Neural progenitor cell (in vitro differentiated cells): ENCODE measurements at places on chromosomes 5 and 9. TPM values are rescaled to one million over a fixed set of nuclear protein-coding genes. Genes with fewer than 3 reads are reported as not detected.

FBXW11 gene
- total RNA-seq, result 74.5 and 79.1 TPM in 2 replicates

SPINK13 gene
- total RNA-seq, result not detected in 2 replicates

SLC46A2 gene
- total RNA-seq, result not detected in 2 replicates

LVRN gene
- total RNA-seq, result 0.41 and 0.53 TPM in 2 replicates

ARHGEF39 gene
- 13.2 and 31.9 TPM in 2 replicates for total RNA-seq

- DNase-seq, result no peak
Observed at GRCh38 chr5:80174790-80175189, 81.1 kb downstream of the SERINC5 start.

DNA sequence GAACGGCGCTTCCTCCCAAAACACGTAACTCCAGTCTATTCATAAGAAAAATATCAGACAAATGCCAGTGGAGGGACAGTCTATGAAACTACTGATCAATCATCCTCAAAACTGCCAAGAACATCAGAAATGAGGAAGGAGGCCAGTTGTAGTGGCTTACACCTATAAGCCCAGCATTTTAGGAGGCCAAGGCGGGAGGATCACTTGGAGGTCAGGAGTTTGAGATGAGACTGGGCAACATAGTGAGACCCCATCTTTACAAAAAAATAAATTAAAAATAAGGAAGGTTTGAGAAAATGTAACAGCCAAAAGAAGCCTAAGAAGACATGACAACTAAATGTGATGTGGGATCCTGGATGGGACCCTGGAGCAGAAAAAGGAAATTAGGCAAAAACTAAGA is 58.9 kb upstream of the MIER3 start:
- no peak for DNase-seq

- DNase-seq, result no peak
Observed at GRCh38 chr5:40238066-40238745, 441.5 kb upstream of the PTGER4 start.

DNA sequence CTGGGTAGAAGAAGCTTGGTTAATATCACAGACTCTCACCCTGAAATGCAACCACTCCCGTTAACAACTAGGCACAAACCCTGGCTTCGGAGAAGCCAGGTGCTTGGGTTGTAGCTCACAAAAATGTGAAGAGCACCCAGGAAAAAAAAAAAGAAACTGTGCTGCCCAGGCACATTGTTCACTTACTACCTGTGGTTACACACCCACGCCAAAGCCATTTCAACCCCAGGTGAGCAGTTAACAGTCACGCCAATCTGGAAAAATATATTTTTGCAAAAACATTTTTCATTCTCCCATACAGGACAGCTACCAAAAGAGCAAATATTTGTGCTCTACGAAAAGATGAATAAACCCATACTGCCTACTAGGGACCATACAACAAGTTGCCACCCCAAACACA is 49.2 kb downstream of the SIL1 start:
- DNase-seq, result no peak

DNA sequence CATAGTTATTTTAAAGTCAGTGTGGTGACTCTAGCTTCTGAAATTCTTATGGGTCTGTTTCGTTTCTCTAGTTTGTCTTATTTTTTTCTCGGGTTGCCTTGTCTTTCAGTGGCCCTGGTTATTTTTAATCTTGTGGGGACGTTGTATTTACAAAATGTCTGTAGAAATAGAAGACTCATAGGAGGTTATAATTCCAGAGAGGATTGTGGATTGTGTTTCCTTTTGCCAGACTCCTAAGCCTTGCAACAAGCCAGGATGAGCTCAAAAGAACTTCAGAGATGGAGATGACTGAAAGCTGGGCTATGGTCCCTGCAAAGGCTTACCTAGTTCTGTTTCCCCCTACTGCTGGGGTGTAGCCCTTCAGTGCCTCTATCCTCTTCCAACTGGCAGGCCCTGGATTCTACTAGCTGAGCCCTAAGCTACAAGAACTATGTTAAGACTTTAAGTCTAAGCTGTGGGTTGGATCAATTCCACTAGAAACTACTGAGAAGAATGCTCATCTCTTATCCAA is 32.2 kb upstream of the LECT2 start:
- no peak for DNase-seq

DNA sequence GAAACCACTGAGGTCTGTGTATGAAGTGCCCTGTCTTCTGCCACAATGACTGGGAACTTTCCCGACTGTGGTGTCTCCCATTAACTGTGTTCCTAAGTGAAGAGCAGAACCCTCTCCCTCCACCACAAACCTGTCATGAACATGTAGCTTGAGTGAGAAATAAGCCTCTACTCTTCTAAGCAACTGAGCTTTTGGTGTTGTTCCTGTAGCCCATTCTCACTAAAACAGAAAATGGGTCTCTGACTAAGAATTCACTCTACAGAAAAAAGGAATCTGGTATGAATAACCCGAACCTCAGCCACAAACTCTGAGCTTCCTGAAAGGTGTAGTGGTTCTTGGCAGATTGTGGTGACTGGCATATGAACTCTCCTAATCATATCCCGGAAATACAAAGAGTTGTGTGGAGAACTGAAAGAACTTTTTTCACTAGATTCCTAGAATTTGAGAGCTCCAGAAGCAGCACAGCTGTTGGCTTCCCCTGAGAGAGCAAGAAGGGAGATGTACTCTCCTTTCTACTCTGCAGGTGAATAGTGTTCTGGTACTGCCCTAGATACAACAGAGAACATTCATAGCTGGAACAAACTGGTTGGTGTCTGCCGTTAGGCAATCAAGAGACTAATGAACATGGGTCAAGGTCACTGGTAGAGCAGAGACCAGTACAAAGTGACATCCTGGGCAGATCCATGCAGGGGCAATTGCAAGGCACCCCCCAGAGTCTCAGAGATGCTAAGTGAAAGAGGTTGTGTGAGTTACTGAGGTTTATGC is 283.8 kb downstream of the PDE4D start:
- DNase-seq, result no peak

DNA sequence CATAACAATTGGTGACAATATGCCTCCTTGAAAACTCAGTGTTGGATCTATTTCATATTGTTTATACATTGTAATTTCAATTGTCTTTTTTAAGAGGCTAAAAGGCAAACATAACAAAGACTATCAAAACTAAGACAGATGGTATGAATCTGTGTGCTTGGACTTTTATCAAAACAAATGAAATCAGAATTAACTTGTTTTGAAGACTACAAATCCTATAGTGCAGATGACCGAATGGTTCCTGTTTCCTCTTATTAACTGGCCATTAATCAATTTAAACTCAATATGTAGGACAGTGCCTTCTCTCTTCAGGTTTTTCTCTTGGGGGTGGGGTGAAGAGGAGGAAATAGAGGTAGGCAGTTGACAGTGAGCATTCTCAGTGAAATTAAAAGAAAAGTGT is 366.9 kb upstream of the GRAMD2B start:
- DNase-seq, result no peak

DNA sequence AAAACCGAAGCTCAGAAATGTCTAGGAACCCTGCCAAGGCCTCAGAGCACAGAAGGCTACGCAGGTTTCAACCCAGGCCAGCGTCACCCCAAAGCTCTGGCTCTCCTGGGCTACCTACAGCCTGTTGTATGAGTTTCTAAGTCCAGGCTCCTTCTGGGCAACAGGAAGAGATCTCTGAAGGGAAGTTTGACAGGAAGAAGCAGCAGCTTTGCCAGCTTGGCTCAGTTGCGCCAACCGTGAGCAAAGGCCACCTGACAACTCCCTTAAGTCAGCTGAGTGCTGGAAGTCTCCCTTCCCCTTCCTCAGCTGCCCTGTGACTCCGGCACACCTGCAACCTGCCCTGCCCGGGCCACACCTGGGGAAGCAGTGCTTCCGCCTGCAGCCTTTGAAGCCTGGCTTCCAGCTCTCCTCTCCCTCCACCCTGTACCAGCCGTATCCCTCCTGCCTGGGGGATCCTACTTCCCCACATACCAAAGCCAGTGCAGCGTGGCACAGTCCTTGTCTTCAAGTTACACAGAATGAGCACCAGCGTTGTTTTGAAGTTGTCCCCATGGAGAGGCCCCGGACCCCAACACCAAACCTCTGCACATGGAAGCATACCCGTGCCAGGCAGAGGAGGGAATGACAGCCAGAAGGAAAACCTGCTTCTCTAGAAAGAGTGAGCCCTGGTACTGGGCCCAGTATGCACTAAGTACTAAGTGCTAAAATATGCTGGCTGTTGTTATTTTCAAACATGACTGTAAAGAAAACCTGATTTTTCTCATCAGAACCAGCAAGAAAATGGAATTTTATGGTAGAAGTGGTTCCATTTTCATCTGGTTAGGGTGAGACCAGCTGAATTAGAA is 36.5 kb downstream of the SHB start:
- no peak for DNase-seq

GRCh38 chr5:111060169-111060568 is 11.3 kb upstream of the TSLP start:
- DNase-seq, result no peak

GRCh38 chr5:113124914-113125313 is 148.3 kb downstream of the DCP2 start:
- no peak for DNase-seq

- peak; percentile 81 for DNase-seq
Observed at GRCh38 chr5:34685485-34686165, 29.5 kb downstream of the RAI14 start.

- no peak for DNase-seq
Observed at GRCh38 chr9:86741311-86742208, 205.7 kb downstream of the GAS1 start.

DNA sequence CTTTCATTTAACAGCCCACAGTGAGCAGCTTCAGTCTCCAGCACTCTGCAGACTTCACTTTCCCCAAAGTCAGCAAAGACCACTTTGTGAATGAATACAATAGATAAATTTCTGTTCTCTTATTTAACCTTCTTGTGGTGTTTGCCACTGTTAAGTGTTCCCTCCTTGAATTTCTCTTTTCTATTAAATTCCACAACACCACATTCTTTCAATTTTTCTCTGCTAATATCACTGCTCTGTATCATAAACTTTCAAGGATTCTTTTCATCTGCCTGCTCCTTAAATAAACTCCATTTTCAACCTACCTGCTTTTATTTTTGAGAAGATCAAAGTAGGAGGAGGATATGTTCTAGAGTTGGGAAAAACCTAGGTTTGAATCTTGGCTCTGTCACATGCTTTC is 739.5 kb upstream of the GRAMD2B start:
- no peak for DNase-seq

GRCh38 chr9:11338130-11338529 is 725.3 kb upstream of the PTPRD start:
- no peak for DNase-seq

GRCh38 chr5:118882666-118883065 is 105.7 kb downstream of the DTWD2 start:
- peak; percentile 15 for DNase-seq

DNA sequence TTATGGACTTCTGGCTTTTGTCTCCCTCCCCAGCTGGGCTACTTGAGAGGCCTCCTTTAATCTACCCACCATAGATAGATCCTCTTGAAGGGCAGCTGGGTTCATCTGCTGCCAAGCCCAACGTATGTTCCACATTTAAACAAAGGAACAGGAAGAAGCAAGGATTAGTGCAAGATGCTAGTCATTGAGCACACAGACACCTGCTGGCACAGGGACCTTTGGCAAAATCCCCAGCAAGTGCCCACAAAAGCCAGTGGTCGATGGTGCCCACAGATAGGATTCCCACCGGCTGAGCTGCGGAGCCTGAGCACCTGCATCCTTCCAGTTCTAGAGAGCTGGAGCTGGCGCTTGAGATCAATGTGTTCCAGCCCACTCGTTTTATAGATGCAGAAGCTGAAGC is 57.7 kb upstream of the SHB start:
- no peak for DNase-seq

GRCh38 chr9:70534061-70534460 is 119.6 kb upstream of the KLF9 start:
- DNase-seq, result no peak

DNA sequence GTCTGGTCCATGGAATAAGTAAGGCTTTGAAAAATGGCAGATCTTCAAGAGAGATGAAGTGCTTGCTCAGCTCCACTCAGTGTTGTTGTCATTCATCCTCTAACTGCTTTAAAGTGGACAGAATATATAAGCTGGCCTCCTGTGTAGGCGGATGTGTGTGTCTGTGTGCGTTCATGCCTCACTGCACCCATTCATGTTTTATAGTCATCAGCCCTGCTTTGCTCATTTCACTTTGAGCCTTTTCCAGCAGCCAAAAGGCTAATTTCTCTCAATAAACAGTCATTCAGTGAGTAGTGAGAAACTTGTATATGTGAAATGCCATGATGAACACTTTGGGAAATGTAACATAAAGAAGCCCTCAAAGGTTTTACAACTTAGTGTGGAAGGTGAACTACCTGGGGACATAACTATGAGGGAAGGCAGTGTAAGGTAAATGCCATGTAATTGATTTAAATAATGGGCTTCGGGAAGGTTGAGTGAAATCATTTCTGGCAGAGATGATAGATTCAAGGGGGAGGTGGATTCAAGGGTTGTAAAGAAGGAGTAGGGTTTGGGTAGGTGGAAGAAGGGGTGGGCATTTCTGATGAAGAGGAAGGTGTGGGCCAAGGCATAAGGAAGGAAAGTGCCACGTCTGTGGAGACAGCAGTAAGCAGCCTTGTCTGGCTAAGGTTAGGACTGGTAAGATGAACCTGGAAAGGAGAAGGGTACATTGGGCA is 15.7 kb downstream of the TTC23L start:
- peak; percentile 45 for DNase-seq

GRCh38 chr9:89457376-89457855 is 40.5 kb downstream of the SEMA4D start:
- no peak for DNase-seq

DNA sequence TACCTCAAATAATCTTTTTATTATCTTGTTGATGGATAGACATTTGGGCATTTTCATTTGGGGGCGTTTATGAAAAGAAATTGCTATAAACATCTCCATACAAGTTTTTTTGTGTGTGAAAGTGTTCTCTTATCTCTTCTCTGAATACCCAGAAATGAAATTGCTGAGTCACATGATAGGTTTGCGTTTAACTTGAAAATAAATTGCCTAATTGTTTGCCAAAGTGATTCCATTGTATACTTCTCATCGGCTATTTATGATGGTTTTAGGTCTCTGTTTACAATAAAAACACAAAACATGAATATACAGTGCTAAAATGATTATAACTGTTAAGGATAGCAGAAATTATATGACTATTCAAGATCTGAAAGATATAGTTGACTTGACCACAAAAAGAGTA is 361.7 kb downstream of the TAF11L14 start:
- DNase-seq, result no peak
